AG04449 (cell line): ENCODE measurements at places on chromosomes 6 and 20.

GRCh38 chr6:52407467-52407866 lies 12.7 kb upstream of the EFHC1 start:
- no peak for DNase-seq

DNA sequence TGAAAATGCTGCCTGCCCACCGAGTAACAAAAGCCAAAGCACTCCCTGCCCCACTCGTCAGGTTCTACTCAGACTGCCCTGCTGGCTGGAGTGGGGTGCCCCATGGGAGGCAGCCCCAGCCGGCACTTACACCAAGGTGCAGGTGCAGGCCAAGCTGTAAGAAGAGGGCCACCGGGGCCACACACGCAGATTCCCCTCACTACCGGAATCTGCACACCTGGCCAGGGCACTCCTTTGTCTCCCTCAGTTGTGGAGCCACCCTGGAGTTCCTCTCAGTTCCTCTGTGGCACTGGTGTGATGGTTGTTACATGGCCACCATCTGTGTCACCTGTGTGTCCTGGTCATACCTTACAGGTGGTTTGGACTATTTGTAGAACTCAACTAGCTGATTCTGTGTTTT lies 112.4 kb downstream of the FOXO3 start:
- DNase-seq, result no peak

GRCh38 chr6:44079672-44080071 lies 47.6 kb downstream of the MRPL14 start:
- no peak for DNase-seq

GRCh38 chr6:56984361-56984760 lies 29.5 kb downstream of the BEND6 start:
- DNase-seq, result no peak

DNA sequence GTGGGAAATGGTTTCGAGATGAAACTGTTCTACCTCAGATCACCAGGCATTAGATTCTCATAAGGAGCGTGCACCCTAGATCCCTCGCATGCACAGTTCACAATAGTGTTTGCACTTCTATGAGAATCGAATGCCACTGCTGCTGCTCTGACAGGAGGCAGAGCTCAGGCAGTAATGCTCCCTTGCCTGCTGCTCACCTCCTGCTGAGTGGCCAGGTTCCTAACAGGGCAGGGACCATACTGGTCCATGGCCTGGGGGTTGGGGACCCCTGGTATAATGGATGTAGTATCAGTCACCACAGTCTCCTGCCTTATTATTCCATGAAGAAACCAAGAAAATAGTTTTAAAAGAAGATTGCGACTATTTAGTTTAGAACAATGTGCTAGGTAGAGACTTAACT lies 127.5 kb downstream of the BCKDHB start:
- DNase-seq, result no peak

GRCh38 chr20:52083627-52084232 lies 107.8 kb downstream of the ZFP64 start:
- DNase-seq, result no peak

- no peak for DNase-seq
These were observed 13.1 kb upstream of the CDK19 start for GRCh38 chr6:110828396-110828795.

GRCh38 chr6:84575264-84575663 lies 189.1 kb downstream of the TBX18 start:
- DNase-seq, result no peak

GRCh38 chr6:118504611-118505010 lies 43.5 kb upstream of the PLN start:
- no peak for DNase-seq

DNA sequence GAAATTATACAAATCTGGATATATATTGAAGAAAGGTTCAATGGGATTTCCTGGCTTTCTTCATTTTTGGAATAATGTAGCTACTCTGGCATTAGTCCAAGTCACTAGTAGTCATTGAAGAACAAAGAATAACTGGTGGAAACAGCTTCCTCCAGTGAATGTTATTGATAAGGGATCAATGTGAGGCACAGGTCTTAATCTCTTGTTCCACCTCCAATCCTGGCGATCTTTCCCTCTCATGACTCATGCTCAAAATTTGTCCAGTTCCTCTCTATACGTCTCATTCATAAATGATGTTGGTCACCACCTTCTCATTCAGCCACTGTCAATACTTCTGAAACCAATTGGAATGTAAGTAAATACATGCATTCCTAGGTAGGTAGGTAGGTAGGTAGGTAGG lies 185.0 kb upstream of the BMP2 start:
- no peak for DNase-seq

DNA sequence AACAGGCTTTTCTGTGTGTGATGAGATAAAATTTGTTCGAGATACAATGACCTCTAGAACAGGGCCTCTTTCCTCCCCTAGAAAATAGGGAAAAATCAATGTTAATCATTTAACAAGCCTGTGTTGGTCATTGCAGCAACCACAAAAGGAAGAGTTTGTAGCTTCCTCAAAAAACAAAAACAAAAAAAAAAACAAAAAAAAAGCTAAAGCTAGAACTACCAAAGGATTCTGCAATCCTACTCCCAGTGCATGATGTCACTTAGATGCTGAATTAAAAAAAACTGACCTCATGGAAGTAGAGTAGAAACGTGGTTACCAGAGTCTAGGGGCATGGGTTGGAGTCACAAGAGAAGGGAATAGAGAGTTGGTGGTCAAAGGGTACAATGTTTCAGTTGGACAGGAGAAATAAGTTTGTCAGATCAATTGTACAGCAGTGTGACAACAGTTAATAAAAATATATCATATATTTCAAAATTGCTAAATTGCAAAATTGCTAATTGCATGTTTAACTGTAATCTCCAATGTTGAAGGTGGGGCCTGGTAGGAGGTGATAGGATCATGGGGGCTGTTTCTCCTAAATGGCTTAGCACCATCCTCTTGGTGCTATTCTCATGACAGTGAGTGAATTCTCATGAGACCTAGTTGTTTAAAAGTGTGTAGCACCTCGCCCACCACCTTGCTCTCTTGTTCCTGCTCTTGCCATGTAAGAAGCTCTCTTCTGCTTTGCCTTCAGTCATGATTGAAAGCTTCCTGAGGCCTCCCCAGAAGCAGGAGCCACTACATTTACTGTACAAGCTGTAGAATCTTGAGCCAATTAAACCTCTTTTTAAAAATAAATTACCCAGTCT lies 163.4 kb upstream of the SIM1 start:
- DNase-seq, result no peak

DNA sequence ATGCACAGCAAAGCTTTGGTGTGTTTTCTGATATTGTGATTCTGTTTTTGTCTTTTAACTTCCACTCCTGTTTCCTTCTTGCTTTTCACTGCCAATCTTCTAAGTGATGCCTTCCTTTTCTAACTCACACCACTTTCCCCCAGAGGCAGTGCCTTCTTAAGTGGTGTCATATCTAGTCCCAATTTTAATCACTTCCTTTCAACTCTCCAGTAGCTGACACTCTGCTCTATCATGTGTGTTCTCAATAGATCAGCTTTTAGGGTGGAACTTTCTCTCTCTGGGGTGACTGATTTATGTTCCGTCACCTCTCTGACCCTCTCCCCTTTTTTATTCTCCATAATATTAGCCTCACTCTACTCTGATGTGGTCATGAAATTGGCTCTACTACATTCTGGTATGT lies 180.7 kb downstream of the CLVS2 start:
- no peak for DNase-seq

- no peak for DNase-seq
These were observed 22.1 kb downstream of the TRAM2 start for GRCh38 chr6:52554684-52555280.

DNA sequence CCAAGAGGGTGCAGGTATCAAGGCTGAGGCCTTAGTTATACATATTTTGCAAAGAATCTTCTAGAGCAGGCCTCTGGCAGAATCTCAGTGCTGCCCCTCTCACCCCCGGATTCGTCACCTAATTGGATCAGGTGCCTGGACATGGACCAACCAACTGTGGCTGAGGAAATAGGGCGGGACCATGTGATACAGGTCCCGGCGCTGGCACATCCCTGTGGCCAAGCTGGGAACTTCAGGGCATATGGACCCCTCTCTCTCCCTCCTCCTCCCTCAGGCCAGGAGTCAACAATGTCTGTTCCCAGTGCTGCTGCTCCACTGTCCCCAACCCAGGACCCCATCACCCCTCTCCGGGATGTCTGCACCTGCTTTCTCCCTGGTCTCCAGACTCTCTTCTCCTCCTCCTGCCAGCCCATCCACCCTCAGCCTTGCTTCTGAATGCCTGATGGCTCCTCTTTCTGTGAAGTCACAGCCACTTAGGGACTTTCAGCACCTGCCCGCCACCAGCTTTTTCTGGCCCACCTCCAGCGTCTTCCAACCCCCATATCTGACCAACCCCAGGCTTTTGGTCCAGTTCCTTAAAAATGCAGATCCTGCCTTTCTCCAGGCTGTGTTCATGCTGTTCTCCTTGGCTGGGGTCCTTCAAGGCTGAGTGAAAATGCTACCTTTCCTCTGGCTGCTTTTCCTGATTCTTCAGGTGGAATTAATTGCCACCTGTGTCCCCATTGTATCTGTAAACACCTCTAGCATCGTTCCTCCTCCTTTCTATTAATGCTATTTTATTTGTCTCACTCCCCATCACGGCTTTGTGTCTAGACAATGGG lies 19.0 kb upstream of the MLN start:
- no peak for DNase-seq

DNA sequence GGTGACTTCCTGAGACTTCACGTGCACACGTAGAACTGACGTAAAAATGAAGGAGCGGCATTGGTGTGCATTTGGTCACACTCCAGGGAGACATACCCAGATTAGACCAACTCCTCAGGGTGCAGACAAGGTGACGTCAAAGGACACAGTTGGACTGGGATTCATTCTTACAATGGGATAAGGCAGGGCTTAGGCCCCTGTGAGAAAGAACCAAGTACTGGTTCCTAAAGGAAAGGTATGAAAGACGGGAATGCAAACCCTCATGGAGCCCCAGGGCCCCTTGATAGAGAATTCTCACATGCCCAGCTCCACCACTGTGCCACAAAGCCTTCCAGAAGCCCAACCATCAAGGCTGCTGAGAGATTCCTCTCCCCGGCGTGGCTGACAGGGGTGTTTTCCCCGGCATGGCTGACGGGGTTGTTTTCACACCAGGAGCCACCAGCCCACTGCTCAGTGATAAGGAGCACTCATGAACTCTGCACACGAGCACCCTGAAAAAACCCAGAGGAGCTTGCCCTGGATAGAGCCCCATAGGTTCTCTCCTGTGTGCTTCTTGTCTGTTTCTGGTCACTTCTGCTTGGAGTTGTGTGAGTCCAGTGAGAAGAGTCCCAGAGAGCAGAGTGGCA lies 90.1 kb downstream of the CAP2 start:
- DNase-seq, result no peak

GRCh38 chr6:6711031-6711785 lies 122.7 kb downstream of the LY86 start:
- DNase-seq, result no peak

GRCh38 chr6:96911751-96912150 lies 12.8 kb upstream of the KLHL32 start:
- DNase-seq, result no peak

DNA sequence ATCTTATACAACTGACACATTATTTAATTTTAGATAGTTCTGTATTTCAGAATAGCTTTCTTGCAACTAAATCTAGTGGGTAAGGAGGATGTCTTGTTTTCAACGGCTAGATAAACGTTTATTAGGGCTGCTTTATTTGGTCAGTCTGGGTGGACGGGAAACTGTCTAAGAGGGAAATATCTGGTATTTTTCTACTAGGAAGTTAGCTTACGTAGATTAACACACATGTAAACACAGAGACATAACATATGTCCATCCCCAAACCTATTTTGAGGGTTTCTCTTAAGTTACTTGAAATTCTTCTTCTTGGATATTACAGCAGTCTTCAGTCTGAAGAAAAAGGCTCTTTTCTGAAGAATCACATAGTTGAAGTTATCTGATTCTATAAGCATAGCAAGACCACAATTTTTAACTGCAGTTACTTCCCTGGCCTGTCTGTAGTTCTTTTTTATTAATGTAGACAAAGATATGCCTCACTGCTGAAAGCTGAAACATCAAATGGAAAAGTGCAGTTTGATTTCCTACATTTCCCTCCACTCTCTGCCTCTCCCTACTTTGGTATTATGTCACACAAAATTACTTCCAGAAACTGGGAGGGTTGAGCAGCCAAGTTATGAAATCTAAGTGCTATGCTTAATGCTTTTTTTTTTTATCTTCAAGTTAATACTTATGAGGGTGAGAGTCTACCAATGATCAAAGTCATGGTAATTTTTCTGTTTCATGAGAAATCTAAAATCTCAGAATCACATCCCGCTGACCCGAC lies 37.4 kb downstream of the PLAGL1 start:
- no peak for DNase-seq

GRCh38 chr6:34598712-34599111 lies 42.6 kb upstream of the SPDEF start:
- DNase-seq, result no peak

DNA sequence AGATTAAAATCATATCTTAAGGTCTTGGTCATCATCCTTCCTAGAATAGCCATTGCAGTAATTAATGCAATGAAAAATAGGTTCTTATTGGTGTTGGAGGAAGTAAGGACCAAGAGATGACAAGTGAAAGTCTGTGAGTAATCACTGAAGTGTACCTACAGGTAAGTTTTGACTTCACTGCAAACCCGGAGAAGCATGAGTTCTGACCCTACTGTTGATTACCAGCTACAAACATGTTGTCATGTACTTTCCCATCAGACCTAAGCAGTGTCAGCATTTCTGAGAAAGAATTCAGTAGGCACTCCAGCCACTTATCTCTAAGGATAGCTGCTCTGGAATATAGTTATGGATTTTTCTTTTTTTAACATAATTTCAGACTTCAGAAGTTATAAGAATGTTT lies 280.9 kb downstream of the ZFAND3 start:
- DNase-seq, result no peak

DNA sequence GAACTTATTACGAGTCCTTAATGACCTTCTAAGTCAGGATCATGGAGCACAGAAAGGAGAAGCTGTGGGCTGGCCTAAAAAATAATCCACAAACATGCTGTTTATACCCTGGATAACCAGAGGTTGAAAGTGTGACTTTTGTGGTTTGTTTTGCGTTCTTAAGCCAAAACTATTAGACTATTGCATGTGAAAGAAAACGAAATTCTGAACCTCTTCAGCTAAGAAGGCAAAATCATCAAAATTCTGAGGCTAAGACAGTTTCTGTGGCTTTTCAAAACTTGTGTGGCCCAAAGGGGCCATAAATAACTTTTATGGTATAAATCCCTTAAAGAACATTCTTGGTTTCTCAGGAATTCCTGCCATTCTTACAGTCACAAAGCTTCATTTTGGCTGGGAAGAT lies 251.0 kb downstream of the UST start:
- peak; percentile 90 for DNase-seq

GRCh38 chr6:70270287-70271005 lies 32.4 kb downstream of the COL9A1 start:
- DNase-seq, result no peak

DNA sequence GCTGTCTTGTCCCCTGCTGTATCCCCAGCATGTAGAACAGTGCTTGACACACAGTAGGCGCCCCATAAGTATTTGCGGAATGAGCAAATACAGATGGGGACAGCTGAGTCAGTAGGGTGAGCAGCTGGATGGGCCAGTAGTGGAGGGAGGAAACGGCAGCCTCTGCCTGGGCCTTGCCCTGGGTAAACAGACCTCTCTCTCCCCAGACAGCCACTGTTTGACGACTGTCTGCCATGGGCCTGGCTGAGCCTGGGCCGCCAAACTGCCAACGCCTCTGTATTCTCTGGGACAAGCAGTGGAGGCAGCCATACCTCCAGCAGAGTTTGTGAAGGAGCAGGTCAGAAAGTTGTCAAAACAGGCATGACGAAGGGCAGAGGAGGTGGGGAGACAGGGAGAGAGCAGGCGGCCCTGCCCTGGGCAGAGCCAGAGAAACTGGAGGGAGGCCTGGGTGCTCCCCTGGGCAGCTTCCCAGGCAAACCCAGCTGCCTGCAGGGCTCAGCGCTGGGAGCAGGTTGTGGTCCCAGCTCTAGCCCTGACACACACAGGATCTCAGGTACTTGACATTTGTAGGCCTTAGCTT lies 15.2 kb downstream of the HNF4A start:
- DNase-seq, result no peak
